NCI-H526 treated with DMSO at 0.1 percent for 48 hours (cell line): ENCODE measurements at places on chromosomes 7 and 10.
A peak's percentile ranks its signal among the peaks of the same experiment; 100 is the strongest.

DNA sequence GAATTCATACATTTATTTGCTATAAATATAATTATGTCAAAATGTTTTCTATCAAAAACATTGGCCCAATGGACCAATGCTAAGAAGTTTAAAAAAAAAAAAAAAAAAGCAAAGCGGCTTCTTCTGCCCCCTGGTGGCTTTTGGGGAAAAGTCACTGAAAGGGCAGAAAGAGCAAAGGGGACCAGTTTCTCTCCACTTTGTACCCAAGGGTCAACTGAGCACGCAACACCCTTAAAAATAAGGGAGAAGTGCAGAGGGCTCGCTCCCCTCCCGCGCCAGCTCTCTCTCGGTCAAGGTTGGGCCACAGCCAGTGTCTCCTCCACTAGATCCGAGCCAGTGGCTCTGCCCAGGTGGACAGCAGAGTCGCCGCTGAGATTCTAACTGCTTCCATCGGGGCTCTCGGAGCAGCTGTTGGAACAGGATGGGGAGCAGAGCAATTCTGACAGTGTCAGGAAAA lies 136.4 kb upstream of the FGFR2 start:
- no peak for DNase-seq

DNA sequence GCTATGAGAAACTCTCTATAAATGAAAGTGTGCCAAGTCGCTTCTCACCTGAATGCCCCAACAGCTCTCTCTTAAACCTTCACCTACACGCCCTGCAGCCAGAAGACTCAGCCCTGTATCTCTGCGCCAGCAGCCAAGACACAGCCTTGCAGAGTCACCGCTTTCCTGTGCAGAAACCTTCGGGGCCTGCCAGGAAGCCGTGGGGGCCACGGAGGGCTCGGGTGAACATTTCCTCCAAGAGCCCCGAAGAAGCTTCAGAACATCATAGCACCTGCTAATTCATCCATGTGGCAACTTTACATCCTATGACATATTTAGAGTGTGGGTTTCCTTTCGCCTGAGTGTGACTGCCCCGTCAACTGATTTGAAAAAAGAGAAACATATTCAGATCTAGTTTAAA lies 55.7 kb upstream of the PRSS58 start:
- no peak for DNase-seq

DNA sequence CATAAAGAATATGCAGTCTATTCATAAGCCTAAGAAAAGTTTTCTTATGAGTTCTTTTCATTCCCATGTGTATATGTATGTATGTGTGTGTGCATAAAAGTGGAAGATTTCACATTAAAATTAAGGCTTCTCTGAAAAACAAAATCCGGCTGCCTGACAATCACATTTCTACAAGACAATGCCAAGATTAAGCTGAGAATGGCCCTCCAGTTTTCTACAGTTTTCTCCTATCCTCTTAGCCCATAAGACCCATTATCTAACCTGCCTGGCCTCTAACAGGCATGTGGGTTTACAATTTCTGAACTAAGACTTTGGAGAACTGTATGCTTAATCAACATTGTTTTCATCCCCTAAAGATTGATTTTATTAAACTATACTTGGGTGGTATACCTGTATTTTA lies 446.0 kb upstream of the SEMA3A start:
- DNase-seq = no peak

DNA sequence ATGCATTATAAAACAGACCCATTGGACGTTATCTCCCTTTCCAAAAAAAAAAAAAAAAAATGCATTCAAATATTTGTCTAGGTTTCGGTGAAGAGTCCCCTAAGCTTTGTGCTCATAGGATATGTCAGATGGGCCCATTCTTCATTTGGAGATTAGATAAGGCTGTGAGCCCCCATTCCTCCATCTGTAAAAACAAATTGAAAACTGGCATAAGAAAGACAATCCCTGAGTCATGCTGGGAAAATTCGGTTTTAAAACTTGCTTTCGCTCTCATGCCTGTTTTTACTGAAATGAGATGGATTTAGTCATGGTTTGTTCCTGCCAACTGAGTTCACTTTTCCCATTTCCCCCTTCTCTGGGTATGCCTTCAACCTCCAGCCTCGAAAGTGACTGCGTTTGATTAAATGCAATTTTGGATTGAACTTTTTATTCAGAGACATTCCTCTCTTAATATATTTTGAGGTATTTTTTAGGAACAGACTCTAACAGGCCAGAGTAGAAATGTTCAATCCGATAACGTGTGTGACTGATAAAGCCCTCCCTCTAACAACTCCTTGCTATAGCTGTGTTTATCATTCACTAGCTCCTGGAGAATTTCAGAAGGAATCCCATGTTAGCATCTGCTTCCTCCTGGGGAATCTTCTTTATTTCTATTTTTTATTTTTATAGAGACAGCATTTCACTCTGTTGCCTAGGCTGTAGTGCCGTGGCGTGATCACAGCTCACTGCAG lies 190.9 kb upstream of the LYZL2 start:
- DNase-seq = no peak

GRCh38 chr7:121505021-121505420 lies 108.9 kb upstream of the FAM3C start:
- no peak for DNase-seq

DNA sequence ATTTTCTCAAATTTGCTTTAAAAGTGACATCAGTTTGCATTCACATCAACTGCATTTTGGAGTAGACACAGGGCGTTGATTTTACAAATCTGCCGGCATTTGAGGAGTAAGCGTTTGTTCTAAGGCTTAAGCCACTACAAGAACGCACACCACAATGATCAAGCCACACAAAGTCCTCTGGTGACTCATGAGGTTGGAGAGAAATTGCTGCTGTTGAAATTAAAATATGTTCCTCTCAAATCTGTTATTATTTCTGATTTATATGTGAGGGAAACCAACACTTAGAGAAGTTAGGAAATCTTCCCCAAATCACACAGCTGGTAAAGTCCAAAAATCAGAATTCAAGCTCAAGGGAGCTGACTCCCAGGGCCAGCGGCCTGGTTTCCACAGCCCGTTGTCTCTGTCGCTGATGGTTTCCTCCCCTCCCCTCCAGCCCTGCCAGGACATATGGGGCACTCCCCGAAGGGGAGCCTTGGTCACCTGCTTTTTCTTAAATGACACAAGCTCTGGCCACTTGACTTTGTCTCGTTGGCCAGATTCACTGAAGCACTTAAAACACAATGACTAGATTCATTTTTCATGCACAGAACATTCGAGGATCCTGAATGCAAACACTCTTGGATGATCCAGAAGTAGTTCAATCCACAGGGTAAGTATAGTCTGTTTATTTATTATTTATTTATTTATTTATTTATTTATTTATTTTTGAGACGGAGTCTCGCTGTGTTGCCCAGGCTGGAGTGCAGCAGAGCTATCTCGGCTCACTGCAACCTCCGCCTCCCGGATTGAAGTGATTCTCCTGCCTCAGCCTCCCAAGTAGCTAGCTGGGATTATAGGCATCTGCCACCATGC lies 29.2 kb upstream of the KLF6 start:
- no peak for DNase-seq

GRCh38 chr10:98956576-98957260 lies 278.9 kb downstream of the HPSE2 start:
- DNase-seq = no peak

GRCh38 chr7:142894985-142895593 lies 9.5 kb upstream of the TRPV6 start:
- DNase-seq = no peak

DNA sequence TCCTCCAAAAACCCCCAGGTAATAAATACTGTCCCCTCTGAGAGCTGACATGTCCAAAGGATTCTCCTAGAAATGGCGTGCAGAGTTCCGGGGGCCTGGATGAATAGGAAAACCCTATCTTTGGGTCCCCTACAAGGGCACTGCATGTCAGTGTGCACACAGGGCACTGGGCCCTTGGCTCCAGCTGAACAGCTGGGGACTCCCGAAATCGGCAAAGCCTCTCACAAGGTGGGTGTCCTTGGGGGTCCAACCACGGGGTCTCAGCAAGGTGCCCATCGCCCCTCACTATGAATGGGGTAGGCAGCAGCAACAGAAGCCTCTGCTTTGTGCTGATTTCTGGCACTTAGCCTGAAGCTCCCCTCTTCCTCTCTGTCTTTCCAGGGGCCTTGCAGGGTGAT lies 46.1 kb downstream of the SLIT1 start:
- no peak for DNase-seq

GRCh38 chr10:123888751-123889150 lies 2.9 kb downstream of the CPXM2 start:
- no peak for DNase-seq

- DNase-seq = peak; percentile 2
Observed at GRCh38 chr10:13100349-13101294, 659 bp downstream of the OPTN start.

GRCh38 chr7:6166443-6166891 lies 106.0 kb downstream of the CYTH3 start:
- DNase-seq = no peak

DNA sequence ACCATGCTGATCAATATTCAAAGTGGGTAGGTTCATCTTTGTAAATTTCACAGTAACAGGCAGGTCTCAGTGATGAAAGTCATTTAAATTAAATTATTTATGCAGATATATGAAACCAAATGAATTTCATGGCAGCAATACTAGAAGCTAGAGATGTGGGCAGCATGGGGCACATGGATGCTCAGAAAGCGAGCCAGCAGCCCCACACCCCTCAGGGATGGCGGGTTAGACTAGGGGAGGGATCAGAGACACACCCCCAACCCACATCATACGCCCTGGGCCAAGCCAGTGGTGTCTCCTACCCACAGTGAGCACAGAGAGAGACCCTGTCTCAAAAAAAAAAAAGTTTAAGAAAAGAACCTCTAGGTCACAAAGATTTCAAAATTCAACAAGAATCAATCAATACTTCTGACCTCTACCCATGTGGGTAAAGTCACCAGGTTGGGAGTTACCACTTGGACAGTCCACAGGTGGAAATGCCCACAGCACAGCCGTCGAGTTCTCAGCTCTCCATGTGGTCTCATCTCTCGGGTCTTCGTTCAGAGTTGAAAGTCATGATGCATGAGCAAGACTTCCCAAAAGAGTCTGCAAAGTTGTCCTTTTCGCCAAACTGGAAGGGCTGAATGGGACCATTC lies 79.3 kb upstream of the PPP2R2D start:
- no peak for DNase-seq

- DNase-seq = no peak
Observed at GRCh38 chr7:75640201-75640600, 98.5 kb downstream of the HIP1 start.

GRCh38 chr10:70068925-70069324 lies 16.3 kb downstream of the MACROH2A2 start:
- DNase-seq = peak; percentile 8

DNA sequence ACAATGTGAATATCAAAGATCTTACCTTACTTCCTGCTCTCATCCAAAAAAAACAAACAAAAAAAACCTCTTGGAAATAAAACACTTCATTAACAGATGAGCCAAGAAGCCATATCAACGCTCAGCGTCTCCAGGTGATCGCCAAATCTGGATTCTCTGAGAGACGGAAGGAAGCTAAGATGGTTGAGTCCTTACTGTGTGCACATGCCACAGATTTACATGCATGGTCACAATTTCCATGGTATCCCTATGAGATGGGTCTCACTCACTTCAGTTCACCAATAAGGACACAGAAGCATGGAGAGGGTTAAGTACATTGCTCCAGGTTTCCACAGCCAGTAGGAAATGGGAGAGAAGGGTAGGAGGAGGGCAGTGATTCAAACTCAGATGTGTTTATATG lies 1.0 kb downstream of the AOAH start:
- no peak for DNase-seq

GRCh38 chr10:35231646-35232045 lies 104.7 kb upstream of the CCNY start:
- DNase-seq = no peak

GRCh38 chr7:116503835-116504234 lies 4.3 kb downstream of the CAV2 start:
- no peak for DNase-seq

DNA sequence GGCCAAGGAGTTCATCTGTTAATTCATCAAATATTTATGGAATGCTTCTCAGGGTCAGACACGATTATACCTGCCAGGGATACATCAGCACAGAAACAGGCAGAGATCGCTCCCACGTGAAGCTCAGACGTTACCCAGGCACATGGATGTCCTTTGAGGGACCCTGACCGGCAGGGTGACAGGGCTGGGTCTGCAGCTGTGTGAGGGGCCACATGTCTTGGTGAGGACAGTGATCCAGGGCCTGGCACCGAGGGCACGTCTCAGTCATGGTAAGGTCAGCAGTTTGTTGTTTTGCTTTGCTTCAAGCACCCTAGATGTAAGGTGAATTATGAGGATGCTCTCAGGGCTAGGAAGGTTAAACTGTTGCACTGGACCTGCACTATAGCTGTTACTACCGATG lies 227.9 kb downstream of the WDR37 start:
- DNase-seq = no peak
